CD8-positive, alpha-beta memory T cell (primary cell): ENCODE measurements at places on chromosomes 5 and 9. TPM values are rescaled to one million over a fixed set of nuclear protein-coding genes. Genes with fewer than 3 reads are reported as not detected.

IGIP gene
- total RNA-seq, result 3.7 TPM

C9orf50 gene
- total RNA-seq, result not detected

GRCh38 chr5:140855772-140856674 is at the start of gene PCDHA10:
Gene PCDHA10, plus strand, starts transcription at chr5:140855897. Its CDS starts 152 bp downstream, at chr5:140856049.
- no peak within 1 kb of the TSS for H3K27ac ChIP-seq
- H3K4me3 ChIP-seq, result no peak within 1 kb of the TSS
- H3K36me3 ChIP-seq, result no peaks in the 10 kb centered on the region
- H3K4me1 ChIP-seq, result no peaks in the 10 kb centered on the region
- H3K27me3 ChIP-seq, result no peaks in the 10 kb centered on the region

DNA sequence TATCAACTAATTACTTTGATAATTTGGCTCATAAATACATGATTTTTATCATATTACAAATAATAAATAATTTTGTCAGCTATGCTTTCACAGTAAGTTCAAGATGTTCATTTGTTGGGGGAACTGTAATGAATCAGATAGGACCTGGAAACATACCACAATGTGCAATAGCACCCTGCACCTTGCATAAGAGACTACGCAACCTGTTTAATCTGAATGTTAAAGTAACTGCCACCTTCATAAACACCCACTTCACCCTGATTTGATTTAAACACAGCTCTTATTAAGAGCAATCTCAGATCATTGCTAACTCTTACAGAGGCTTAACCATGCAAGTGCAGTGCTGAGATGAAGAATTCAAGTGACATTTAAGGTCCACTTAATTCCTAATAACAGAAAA is 69.1 kb upstream of the GABRA1 start:
- H3K27me3 ChIP-seq, result no peaks in the 10 kb centered on the region
- no peak for DNase-seq
- H3K4me1 ChIP-seq, result no peaks in the 10 kb centered on the region
- H3K4me3 ChIP-seq, result no peak overlapping the region

GRCh38 chr5:891117-891836 is 1.3 kb downstream of the BRD9 start:
- no peak for DNase-seq
- H3K27me3 ChIP-seq, result no peaks in the 10 kb centered on the region
- peak overlapping the region; percentile 87 for H3K4me3 ChIP-seq
- peak overlapping the region; percentile 90 for H3K27ac ChIP-seq
- peaks cover 27% of the 10 kb centered on the region for H3K36me3 ChIP-seq
- H3K4me1 ChIP-seq, result peaks cover 24% of the 10 kb centered on the region

DNA sequence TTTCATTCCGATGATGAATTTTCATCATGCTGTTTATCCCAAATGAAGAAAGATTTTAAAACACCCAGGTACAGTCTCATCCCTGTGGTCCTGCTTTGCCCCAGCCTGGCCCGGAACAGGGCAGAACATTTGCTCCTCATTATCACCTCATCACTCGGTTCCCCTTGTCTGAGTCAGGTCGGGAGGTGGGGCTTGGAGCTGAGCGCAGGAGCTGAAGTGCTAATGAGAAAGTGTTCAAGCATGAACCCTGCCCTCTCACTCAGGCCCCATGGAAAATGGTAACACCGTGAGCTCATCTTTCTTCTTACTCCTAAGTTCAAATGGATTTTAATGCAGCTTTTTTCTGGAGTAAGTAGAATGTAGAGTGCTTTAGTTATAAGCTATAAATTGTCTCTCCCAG is 466.2 kb downstream of the KDM4C start:
- H3K4me1 ChIP-seq, result no peaks in the 10 kb centered on the region
- H3K4me3 ChIP-seq, result no peak overlapping the region
- no peaks in the 10 kb centered on the region for H3K36me3 ChIP-seq
- H3K27me3 ChIP-seq, result no peaks in the 10 kb centered on the region

DNA sequence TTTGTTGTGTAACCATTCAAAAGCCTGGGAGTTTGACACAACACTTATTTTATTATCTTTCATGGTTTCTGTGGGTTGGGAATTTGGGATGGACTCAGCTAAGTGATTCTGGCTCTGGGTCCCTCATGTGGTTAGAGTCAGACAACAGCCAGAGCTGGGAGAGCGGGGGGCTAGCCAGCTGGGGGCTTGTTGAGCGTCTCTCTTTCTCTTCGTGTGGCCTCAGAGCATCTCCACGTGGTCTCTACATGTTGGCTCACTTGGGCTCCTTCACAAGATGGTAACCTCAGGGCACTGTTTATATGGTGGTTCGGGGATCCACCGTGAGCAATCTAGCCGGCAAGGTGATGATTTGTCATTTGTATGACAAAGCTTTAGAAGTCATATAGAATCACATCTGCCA is 73.6 kb downstream of the FSTL4 start:
- no peak for DNase-seq
- H3K36me3 ChIP-seq, result no peaks in the 10 kb centered on the region
- H3K4me1 ChIP-seq, result no peaks in the 10 kb centered on the region
- H3K27ac ChIP-seq, result no peak overlapping the region
- H3K4me3 ChIP-seq, result no peak overlapping the region
- no peaks in the 10 kb centered on the region for H3K27me3 ChIP-seq
